ENCODE measurements at places on chromosomes 1 and 21. TPM values are rescaled to one million over a fixed set of nuclear protein-coding genes. Genes with fewer than 3 reads are reported as not detected.

Gene NT5C1A
- 4.5 TPM for polyA plus RNA-seq

DNA sequence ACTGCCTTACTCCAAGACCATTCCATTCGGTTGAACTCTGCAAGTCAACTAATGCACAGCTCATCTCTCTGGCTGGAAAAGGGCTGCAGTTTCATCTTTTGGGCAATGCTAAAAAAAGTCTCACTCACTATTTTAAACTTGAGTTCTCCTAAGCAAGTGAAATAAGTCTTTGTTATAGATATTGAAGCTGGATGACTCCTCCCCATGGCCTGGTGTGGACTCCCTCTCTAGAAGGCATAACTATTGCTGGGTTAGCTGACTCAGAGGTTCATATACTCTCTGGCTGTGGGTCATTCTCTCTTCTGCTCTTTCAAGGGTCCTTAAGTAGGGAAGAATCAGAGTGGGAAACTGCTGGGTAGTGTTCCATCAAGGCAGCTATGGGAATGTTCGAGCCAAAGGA, 88.0 kb downstream of the XCL2 start:
- no peak for DNase-seq

DNA sequence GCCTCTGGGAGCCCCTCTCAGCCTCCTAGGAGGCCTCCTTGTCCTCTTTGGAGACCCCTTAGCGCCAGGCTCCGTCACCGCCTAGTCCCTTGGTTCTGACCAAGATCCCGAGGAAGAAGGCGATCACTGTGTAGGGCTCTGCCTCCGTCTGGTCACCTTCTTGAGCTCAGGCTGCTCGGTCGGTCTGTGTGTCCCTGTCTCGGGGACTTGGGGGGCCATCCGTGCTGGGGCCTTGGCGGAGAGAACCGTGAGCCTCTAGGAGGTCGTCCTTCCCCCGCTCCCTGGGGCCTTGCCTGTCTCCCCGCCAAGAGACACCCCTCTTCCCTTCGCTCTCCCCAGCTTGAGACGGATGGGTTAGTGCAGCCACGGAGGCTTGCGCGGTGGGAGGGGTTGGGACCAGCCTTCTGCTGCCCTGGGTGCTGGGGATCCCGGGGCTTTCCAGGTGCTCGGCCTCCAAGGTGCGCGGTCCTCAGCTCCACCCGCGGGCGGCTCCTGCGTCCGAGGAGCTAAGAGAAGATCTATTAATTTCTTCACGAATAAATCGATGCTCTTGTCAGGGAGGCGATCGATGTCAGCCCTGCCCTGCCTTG, 701 bp upstream of the INSRR start:
- no peak for DNase-seq

GRCh38 chr1:187762118-187762517, 933.4 kb downstream of the PLA2G4A start:
- no peak for DNase-seq

GRCh38 chr1:36322786-36323635, 434 bp downstream of the EVA1B start:
- peak; percentile 67 for DNase-seq

- DNase-seq: no peak
Measured at GRCh38 chr1:42748021-42748420, 8.0 kb upstream of the CLDN19 start.

Gene SH3D21
- 5.1 TPM for polyA plus RNA-seq

GRCh38 chr21:34797921-34798535, 129.2 kb downstream of the CLIC6 start:
- DNase-seq: no peak

DNA sequence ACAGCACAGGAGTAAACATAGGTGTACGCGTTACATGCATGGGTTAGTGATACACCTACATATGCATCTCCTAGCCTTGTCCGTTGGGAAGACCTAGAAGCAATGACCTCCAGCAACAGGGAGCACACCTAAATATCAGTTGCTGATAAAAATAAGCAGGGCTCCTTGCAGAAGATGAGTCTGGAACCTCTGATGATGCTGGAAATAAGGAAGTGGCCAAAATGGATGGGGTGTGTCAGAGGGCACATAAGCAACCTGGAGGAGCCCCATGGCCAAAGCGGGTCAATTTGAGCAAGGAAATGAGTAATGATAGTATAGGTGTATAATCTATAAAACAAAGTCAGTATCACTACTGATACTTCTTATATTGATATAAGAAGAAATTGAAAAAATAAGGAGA, 13.7 kb downstream of the ADARB1 start:
- DNase-seq: no peak

DNA sequence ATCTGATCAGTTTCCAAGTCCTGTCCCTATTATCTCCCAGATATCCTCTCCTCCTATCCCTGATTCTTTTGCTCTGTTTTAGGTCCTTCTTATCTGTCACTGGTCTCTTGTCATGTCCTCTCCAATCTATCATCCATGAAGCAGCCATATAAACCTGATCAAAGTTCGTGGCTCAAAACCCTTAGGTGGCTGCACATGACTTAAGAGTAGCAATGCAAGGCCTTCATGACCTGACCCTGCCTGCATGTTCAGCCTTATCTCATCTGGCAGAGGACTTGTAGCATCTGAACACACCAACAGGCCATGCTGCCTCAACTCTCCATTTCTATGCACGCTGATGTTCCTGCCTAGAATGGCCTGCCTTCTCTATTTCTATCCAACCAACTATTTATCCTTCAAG, 65.2 kb downstream of the NOS1AP start:
- DNase-seq: no peak

Gene CYP4X1
- polyA plus RNA-seq: 3.9 TPM

- no peak for DNase-seq
Measured at GRCh38 chr1:181124291-181124751, 35.8 kb downstream of the IER5 start.

DNA sequence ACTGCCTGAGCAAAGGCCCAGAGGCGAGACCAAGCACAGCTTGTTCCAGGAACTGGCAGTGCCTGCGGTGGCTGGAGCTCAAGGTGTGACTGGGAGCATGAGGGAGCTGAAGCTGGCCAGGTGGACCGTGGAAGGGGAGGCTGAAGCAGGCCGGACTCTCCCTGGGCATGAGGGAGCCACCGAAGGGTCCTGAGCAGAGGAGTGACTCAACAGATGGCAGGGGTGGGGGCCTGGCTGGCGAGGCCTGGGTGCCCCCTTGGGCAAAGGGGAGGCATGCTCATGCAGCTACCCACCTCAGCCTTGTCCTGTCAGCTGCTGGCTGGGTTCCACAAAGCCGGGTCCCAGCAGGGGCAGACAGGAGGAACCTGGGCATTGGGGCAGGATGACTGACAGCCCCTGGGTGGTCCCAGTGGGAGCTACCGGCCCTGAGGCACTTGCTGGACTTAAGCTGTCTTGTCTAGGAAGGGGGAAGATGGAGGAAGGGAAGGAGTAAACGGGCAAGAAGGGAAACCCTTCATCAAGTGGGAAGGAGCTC, 118.9 kb downstream of the LACTBL1 start:
- DNase-seq: no peak

DNA sequence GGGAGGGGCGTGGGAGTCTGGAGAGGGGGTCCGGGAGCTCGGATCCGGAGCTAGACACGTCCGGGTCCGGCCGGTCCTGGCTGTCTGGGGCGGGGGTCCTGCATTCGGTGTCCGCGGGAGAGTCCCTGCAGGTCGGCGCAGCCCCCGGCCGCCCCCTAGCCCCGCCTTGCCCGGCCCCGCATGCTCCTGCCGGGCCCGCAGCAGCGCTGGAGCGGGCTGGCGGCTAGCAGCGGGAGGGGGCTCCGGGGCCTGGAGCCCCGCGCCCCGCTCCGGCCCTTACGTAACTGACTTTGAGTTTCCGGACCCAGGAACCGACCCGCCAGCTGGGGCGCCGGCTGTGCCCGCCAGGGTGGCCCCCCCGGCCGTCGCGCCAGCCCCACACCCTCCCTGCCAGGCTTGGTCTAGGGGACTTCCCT, 26.9 kb upstream of the EPB41 start:
- no peak for DNase-seq

Gene MORC3
- 34.7 TPM for polyA plus RNA-seq

- no peak for DNase-seq
Measured at GRCh38 chr21:42467140-42467983, 28.7 kb downstream of the RSPH1 start.

Gene OR10X1
- not detected for polyA plus RNA-seq

GRCh38 chr1:118360817-118361216, 175.8 kb upstream of the SPAG17 start:
- peak; percentile 51 for DNase-seq

DNA sequence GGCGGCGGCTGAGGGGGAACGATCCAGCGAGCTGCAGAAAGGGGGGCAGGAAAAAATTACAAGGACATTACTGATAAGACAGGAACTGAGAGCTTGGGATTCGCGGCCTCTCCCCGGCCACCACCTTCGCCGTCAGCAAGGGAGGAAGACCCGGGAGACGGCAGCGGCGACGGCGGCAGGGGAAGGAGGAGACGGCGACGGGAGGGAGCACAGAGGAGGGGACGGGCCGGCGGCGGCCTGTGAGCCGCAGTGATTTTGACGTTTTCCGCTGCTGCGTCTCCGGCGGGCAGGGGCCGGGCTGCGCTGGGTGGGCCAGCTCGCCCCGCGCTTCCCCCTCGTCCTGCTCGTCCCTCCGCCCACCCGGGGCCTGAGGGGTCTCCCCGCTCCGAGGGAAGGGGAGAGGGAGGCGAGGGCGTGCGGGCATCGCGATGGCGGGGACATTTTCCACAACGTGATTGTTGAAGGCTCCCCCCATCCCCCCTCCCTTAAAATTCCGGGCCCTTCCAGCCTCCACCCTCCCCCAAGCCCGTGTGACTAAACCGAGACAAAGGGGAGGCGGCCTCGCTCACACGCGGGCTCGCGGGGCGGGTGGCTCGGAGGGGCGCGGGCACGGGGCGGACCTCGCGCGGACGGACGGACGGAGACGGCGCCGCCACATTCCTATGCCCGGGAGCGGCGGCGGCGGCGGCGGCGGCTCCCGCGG, 407 bp downstream of the CAMSAP2 start:
- DNase-seq: peak; percentile 97

GRCh38 chr1:153561466-153561985, 4.1 kb downstream of the S100A2 start:
- DNase-seq: no peak

Gene C1orf87
- polyA plus RNA-seq: 0.75 TPM

GRCh38 chr1:64847666-64848065, 102.8 kb downstream of the RAVER2 start:
- no peak for DNase-seq

Data from muscle of back (tissue), 13 donors.